Effector memory CD8-positive, alpha-beta T cell (primary cell): ENCODE measurements at places on chromosomes 13 and 19.

DNA sequence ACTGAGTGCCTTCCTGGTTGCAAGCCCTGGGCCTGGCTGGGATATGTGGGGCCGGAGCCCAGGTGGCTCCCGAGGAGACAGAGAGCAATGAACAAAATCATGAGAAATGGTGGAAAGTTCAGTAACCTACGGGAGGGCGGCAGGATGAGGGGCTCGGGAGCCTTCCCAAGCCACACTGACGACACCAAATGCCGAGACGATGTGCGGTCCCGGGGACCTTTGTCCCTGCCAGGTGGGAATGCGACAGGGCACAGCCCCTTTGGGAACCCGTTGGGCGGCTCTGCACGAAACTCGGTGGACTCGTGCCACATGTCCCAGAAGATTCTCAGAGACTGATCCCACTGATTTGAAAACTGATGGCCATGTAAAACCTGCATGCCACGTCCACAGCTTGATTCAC, 11.7 kb upstream of the ZNF14 start:
- DNase-seq, result no peak

DNA sequence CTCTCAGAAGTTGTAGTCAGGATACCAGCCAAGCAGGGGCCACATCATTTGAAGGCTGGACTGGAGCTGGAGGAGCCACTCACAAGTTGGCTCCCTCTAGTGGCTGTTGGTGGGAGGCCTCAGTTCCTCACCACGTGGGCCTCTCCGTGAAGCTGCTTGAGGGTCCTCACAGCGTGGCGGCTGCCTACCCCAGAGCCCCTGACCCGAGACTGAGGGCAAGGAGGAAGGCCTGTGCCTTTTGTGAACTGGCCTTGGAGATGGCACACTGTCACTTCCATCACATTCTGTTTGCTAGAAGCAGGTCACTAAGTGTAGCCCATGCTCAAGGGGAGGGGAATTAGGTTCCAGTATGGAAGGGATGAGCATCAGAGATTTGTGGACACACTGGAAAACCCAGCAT, 14.6 kb downstream of the GNA11 start:
- DNase-seq, result peak; percentile 67

GRCh38 chr13:31242916-31243315, 43.1 kb downstream of the B3GLCT start:
- DNase-seq, result no peak

DNA sequence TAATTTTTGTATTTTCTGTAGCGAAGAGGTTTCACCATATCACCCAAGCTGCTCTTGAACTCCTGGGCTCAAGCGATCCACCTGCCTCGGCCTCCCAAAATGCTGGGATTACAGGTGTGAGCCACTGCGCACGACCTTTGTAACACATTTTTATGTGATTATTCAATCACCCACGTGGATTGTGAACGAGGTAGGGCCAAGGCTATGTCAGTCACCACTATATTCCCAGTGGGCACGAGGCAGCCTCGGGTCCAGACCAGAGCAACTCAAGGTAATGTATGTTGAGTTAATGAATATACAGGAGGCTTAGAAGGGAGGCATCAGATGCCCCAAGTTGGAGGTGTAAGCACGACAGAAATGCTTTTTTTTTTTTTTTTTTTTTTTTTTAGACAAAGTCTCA, 8.9 kb downstream of the PTGIR start:
- no peak for DNase-seq

DNA sequence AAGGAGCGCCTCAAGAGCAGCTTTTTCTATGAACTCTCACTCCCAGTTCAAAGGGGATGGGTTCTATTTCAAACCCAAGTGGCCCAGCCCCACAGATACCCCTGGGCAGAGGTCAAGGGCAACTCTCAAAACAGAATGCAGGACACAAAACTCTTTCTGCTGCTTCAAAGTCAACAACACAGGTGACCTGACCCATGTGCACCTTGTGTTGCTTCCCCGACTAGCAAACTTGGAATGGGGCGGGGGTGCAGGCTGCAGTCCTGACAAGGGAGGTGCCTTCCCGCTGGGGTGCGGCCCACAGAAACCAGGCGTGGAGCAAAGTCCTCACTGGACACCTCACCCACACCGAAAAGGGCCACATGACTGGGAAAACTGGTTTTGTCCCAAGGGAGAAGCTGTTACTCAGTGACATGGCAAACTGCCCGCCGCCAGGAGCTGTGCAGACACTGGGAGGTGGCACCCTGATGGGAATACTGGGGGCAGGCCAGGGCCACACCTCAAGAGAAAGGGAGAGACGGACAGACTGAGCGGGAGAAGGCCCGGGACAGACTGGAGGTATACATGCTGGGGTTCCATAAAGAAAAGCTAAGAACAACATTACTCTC, 17.4 kb downstream of the ZC3H4 start:
- DNase-seq, result no peak

- DNase-seq, result no peak
Observed at GRCh38 chr13:113823771-113824170, 40.1 kb downstream of the GAS6 start.

GRCh38 chr13:45133396-45134118, 13.2 kb downstream of the GTF2F2 start:
- no peak for DNase-seq

DNA sequence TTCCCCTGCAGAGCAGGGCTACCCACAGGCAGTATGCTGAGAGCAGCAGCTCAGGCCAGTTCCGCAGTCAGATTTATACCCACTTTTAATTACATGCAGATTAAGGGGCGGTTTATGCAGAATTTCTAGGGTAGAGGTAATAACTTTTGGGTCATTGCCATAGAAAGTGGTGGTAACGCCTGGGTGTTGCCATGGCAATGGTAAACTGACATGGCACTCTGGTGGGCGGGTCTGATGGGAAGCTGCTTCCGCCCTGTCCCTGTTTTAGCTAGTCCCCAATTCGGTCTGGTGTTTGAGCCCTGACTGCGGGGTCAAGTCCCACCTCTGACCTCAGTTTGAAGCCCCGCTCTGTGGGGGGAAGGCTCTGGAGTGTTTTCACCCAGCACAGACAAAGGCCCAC, 141.1 kb upstream of the VSTM2B start:
- no peak for DNase-seq

GRCh38 chr13:44817131-44817671, 172.1 kb downstream of the NUFIP1 start:
- no peak for DNase-seq

GRCh38 chr19:55196803-55197202, 12.5 kb downstream of the PTPRH start:
- no peak for DNase-seq

GRCh38 chr13:30126903-30127428, 180.4 kb downstream of the KATNAL1 start:
- no peak for DNase-seq

DNA sequence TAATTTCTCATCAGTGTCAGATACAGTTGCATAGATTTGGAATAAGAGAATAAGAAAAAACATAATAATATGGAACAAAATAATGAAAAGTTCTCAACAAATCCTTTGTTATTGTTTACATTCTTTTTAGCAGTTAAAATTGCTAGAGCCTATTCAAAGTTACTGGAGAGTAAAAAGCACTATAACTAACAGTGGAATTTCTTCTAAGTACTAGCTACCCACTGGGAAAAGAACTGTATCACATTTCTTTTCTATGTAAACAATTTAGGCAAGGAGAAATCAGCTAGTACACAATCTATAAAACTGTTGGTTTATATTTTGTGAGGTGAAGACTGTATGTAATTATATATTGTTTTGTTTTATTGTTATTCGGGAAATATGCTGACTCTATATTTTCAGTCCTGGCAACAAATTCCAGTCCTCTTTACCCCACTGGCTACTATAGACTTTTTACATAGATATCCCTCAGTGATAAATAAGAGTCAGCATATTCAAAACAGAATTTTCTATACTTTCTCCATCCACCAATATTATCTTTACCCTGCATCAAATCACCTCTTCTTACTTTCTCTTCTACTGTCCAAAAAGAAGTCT, 222.0 kb downstream of the PCDH9 start:
- DNase-seq, result no peak

GRCh38 chr13:48004201-48004600, 3.1 kb upstream of the SUCLA2 start:
- no peak for DNase-seq

DNA sequence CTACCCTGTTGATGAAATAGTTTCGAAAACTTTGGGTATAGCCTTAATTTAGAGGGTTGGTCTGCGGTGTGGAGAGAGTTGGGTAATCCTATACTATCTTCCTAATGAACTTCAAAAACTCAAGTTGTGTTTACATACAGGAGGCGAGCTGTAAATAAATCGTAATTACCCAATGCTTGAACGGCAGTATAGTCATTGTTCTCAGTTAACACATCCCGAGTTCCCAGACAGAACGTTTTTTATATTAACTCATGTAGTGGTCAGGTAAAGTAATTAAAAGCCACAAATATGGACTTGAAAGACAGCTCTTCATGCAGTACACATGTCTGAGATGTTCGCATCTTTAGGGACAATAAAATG, 1.5 kb downstream of the PDS5B start:
- no peak for DNase-seq

GRCh38 chr19:30857388-30857787, 485.2 kb downstream of the ZNF536 start:
- no peak for DNase-seq

GRCh38 chr13:36094478-36094877, 36.7 kb downstream of the DCLK1 start:
- no peak for DNase-seq

DNA sequence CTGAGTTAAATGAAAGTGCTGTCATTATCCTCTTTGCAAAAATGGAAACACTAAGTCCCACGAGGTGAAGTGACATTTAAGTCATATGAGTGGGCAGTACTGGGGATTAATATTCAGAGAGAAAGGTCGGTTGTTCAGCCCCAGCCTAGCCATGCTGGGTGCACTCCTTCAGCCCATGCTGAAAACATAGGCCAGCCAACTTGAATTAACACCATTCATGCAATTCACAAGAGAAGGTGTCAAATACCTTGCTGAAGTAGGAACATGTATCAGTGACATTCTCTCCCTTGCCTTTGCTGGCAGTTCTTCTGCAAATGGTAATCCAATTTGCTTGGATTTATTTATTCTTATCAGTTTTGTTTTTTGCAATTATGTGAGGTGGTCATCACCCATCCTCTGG, 256.3 kb downstream of the DNAJC15 start:
- no peak for DNase-seq

DNA sequence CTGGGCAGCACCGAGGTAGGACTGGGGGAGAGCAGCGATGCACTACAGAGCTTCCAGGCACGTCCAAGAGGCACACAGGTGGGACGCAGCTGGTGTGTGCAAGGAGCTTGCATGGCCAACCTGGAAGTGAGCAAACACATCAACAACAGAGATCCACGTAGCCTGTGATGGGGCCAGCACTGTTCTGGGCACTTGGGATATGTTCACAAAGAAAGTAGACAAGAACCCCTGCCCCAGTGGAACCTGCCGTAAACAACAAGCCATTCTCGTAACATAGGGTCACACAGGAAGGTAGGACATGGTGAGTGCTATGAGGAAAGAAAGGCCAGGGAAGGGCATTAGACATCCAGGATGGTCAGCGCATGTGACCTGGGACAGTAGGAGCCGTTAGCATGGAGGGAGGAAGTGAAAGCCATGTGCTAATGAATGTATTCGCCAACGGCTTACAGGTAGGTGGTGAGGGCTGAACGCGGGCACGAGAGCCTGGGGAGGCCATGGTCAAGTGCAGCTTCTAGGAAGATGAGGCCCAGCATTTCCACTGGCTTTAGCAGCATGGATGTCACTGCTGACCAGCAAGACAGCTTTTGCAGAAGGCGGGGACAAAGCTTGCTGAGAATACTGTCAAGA, 105.5 kb downstream of the TEX26 start:
- DNase-seq, result no peak

DNA sequence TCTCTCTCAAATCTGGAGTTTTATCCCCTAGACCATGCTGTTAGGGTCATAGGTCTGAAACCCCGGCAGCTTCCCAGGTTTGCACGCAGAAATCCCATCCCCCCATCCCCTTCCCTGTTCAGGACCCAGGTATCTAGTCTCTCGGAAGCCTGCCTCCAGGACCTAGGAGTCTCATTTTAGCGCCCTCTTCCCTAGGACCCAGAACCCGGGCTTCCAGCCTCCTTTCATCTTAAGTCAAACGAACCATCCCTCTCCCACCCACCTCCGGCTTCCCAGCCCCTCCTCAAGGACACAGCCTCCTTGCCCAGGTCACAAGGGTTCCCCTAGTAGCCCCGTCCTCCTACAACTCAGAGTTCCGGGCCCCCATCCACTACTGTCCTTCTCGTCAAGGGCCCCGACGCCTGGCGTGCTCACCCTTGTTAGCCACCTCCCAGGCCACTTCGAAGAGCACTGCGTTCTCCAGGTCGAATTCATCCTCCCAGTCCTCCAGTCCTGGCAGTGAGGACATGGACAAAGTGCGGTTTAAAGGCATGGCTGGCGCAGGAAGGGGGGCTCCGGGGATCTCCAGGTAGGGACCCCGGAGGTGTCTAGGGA, 431 bp downstream of the GYS1 start:
- no peak for DNase-seq

- DNase-seq, result peak; percentile 21
Observed at GRCh38 chr13:32316028-32316339, 676 bp downstream of the BRCA2 start.
